ENCODE measurements at places on chromosomes 16 and 17.

DNA sequence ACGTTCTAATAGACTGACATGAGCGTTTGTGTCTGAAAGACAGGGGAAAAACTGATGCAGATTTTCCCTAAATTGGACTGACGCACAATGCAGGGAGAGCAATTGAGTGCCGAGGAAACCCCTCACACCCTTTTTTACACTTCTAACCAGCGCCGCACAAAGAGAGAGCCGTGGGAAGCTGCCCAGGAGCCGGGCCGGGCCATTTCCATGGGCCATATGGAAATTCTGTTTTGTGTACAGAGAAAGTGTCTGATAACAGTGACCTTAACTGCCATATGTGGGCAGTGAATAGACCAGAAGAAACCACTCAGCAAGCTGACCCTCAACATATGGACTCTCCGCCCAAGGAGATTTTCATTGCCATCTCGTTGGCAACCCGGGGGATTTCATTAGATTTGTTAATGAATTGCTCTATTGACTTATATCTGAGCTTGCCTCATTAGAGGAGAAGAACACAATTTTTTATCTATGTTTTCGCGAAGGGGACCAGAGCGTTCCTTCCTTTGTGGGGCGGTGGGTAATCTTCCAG lies 225.9 kb upstream of the IRX3 start:
- no peak overlapping the region for H3K27ac ChIP-seq
- peaks cover 7% of the 10 kb centered on the region for H3K27me3 ChIP-seq
- no peaks in the 10 kb centered on the region for H3K4me1 ChIP-seq
- H3K4me3 ChIP-seq, result no peak overlapping the region

DNA sequence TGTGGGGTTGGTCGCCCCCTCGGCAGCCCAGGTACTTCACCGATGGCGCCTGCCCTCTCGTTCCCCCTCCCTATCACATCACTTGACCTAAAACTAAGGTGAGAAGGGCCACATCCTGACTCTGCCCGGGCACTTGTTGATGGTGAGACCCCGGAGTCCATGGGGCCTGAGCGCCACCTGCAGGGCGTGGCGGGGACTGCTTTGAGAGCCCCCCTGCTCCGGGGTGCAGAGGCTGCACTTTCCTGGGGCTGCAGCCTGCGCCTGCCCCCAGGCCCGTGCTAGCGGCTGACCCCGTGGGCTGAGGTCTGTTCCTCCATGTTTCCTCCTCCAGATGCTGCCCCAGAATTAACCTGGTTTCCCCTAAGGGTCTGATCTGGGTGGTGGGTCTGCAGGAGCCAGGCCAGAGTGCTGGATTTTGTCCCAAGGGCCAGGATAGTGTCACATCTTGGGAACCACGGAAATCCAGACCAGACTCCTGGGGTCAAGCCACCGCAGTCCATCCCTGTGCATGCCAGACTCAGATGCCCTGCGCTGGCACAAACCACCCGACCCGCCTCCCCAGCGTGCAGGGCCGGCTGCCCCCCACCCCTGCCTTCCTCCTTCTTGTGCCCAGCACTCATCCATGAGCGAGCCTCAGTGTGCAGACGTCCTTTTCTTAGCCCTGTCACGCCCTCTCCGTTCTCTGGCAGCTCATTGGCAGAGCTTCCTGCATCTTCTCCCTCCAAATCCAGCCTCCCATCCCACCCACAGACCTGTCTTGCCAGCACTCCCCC lies 2.7 kb downstream of the NDUFAF8 start:
- H3K36me3 ChIP-seq, result peaks cover 10% of the 10 kb centered on the region
- H3K4me1 ChIP-seq, result peaks cover 7% of the 10 kb centered on the region
- DNase-seq, result peak; percentile 83
- no peak overlapping the region for H3K27ac ChIP-seq

GRCh38 chr17:9912121-9913099 lies 7.3 kb upstream of the RCVRN start:
- H3K4me1 ChIP-seq, result no peaks in the 10 kb centered on the region
- no peak for DNase-seq
- no peaks in the 10 kb centered on the region for H3K36me3 ChIP-seq

DNA sequence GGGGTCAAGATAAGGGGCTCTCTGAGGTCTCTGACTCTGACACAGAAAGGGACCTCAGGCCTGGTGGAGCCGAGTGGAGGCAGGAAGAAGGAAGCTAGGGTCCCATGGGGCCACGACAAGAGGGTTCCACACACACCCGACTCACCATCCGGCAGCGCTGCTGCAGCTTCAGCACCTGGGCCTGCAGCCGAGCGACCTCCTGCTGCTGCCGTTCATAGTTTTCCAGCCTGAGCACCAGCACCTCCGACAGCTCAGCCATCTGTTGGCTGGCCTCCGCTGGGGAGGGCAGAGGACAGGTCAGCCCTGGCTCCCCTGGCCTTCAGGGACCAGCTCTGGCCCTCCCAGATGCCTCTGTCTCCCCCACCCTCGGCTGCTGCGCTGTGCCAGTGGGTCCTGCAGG lies 6.4 kb downstream of the HAP1 start:
- no peak for DNase-seq
- H3K27ac ChIP-seq, result no peak overlapping the region
- H3K36me3 ChIP-seq, result no peaks in the 10 kb centered on the region
- no peaks in the 10 kb centered on the region for H3K27me3 ChIP-seq

- no peaks in the 10 kb centered on the region for H3K27me3 ChIP-seq
- no peaks in the 10 kb centered on the region for H3K36me3 ChIP-seq
- H3K4me3 ChIP-seq, result no peak overlapping the region
- H3K27ac ChIP-seq, result no peak overlapping the region
- H3K4me1 ChIP-seq, result peaks cover 13% of the 10 kb centered on the region
- no peak for DNase-seq
Observed at GRCh38 chr17:1077986-1078711, 81.2 kb downstream of the TIMM22 start.

DNA sequence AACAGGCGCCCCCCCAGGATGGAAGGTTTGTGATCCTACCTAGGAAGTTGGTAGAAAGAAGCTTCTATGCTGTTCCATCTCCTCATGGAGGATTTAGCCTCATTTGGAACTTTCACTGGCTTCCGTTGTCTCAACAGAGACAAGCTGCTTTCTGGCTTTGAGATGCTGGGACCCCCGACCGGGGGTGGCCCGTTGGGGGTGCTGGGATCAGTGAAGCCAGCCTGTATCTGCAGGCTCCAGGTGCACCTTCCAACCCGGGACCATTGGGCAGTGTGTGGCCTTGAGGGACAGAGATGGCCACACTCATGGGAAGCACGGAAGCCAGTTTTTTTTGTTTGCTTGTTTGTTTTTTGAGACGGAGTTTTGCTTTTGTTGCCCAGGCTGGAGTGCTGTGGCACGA lies 15.4 kb downstream of the CIBAR2 start:
- H3K27ac ChIP-seq, result no peak overlapping the region
- no peak overlapping the region for H3K4me3 ChIP-seq
- H3K36me3 ChIP-seq, result no peaks in the 10 kb centered on the region
- H3K4me1 ChIP-seq, result no peaks in the 10 kb centered on the region
